ENCODE measurements at places on chromosomes 2 and 18.

DNA sequence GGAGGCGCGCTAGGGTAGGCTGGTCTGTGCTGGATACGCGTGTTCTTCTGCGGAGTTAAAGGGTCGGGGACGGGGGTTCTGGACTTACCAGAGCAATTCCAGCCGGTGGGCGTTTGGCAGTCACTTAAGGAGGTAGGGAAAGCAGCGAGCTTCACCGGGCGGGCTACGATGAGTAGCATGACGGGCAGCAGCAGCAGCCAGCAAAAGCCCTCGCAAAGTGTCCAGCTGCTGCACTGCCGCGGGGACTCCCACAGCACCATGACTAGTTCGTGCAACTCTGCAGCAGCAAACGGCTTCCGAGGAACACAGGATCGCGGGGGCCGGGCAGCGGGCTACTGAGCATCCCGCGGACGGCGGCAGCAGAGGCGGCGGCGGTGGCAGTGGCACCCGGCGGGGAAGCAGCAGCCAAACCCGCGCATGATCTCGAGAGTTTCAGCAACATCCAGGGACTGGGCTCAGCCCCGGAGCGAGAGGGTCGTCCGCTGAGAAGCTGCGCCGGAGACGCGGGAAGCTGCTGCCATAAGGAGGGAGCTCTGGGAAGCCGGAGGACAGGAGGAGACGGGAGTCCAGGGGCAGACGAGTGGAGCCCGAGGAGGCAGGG is 368 bp downstream of the TMEFF2 start:
- no peak for DNase-seq

GRCh38 chr2:147223119-147223518 is 621.7 kb upstream of the ACVR2A start:
- no peak for DNase-seq

- DNase-seq, result no peak
Observed at GRCh38 chr2:173187941-173188788, 112.5 kb downstream of the MAP3K20 start.

GRCh38 chr2:42095923-42096408 is 48.1 kb downstream of the PKDCC start:
- DNase-seq, result peak; percentile 77

DNA sequence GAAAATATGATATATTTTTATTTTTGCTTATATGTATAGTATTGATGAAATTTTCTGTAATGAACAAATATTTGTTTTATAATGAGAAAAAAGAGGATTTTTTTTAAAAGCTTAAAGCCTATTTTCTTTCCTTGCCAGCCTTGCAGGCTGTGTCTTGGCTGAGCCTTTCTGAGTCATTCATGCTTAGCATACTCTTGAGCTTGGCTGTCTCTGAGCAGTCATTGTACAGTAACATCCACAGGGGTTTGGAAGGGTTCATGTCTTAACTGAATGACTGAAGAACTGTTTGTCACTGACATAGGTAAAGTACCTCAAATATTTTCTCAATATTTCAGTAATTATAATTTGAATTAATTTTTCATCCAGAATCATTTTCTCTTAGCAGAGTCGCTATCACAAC is 49.3 kb downstream of the GPR39 start:
- DNase-seq, result no peak

DNA sequence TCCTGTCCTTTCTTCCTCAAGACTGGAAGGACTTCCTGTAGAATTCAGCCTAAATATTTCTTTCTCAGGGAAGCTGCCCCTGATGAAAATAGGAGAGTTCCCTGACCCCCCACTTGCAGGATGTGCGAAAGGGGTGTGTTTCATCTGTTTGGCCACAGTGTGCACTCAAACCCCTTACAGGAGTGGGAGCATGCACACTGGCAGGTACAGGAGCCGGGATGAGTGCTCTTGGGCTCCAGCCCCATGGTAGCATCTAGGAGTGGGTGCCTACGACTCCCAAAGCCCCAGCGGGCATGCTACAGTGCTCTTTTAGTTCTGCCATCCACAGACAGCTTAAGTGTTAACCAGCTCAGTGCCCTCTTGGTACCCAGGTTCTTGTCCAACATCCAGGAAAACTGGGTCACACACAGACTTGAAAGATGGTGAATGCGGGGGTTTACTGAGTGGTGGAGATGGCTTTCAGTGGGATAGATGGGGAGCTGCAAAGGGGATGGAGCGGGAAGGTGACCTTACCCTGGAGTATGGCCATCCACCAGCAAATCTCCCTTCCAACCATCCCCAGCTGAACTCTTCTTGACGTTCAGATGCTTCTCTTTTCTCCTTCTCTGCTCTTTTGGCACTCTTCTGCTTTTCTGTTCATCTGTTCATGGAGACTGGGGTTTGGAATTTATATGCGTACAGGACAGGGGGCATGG is 295.0 kb upstream of the NCKAP5 start:
- no peak for DNase-seq

- no peak for DNase-seq
Observed at GRCh38 chr2:204059016-204059415, 122.5 kb downstream of the ICOS start.

DNA sequence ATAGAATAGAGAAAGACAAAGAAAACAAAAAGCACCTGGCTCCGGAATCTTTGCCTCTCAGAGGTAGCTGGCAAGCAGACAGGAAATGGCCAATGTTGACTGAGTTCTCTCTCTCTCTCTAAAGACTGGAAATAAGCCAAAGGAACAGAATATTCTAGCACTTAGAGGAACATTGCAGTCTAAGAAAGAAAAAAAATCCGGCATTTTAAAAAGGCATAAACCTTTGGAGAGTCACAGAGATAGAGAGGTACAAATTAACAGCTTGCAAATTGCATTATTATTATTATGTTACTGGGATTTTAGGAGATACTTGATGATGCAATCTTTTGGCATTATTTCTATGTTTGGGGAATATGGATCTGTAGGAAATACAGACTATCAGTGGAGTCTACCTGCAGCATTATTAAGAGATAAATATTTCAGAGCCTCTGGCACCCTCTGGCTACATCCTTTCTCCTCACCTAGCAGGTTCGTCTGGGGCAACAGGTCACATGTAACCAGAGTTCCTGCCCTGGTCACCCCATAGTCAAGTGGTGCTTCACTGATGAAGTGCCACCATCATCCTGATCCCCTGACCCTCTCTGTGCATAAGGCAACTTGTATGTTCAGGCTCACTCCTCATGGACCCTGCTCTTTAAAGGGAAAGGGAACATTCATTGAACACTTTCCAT is 318.9 kb upstream of the ACVR2A start:
- no peak for DNase-seq

GRCh38 chr2:101415884-101416283 is 28.6 kb upstream of the CREG2 start:
- DNase-seq, result no peak

DNA sequence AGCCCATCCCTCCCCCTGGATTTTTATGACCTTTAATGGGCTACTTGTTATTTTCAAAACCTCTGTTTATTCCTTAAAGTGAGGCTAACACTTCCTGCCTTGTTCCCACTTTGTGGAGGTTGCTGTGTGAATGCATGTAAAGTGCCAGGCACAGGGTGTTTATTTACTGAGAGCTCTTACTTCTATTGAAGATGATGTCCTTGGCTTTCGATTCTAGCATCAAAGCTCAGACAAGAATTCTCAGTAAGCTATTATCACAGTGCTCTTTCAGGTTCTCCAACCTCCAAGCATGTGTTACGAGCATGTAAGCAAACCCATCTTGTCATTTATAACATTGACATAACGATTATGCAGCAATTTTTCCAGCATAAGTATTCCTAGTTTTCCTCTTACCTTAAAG is 44.2 kb downstream of the DPYSL5 start:
- no peak for DNase-seq

DNA sequence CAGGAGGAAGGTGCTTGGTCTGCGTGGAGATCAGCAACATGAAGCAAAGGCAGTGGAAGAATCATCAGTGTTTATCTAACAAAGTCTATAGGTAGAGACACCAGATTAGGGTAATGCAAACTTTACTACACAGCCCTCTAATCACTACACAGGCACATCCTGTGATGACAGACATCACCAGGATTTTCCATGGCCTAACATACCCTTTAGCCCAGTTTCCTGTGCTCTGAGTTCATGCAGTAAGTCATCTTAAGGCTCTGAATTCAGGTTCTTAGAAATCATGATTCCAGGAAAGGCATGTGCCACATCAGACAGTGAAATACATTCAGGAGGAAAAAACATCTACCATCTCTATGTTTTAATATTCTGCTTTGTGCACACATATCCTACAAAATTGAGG is 708.5 kb upstream of the SLC8A1 start:
- DNase-seq, result no peak

DNA sequence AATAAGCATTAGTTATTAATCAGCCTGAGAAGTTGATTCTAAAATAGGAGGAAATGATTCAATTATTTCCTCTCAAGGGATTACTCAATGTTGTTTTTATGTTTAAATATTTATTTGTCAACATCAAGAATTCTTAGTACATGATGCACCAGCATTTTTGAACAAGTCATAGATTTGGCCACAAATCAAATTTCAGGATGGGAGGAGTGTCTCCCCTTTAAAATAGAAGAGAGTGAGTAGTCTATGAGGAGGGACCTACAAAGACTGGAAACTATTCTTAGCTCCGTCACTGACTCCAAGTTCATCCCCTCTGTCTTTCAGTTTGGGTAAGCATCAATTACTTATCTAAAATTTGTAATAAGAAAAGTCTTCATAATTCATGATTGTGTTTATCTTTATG is 18.6 kb upstream of the IL18R1 start:
- DNase-seq, result no peak

- no peak for DNase-seq
Observed at GRCh38 chr2:178863856-178864620, 56.8 kb upstream of the TTN start.

GRCh38 chr2:165561516-165561915 is 92.0 kb downstream of the CSRNP3 start:
- DNase-seq, result no peak

- no peak for DNase-seq
Observed at GRCh38 chr2:30867385-30867784, 60.1 kb upstream of the CAPN13 start.

GRCh38 chr2:78721355-78722033 is 304.0 kb upstream of the REG3G start:
- DNase-seq, result no peak

GRCh38 chr2:174760845-174761473 is 3.3 kb downstream of the CHRNA1 start:
- DNase-seq, result no peak

GRCh38 chr2:66013456-66013855 is 421.5 kb upstream of the MEIS1 start:
- DNase-seq, result no peak

DNA sequence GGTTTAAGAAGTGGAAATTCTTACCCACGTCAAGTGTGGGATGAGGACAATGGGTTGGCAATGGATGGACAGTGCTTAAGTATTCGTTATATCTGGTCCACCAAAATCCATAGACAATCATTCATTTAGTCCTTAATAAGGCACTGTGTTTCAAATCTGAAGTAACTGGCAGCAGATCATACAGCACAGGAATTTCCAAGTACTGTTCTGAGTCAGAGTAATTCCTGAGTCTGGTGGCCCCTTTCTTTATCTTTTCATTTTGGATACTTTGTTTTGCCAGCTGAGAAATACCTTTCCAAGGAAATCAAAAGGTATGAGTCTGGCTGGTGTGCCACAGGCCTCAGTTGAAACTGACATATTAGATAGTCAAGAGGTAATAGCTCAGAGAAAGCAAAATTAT is 31.4 kb upstream of the CCDC102B start:
- DNase-seq, result no peak

- no peak for DNase-seq
Observed at GRCh38 chr2:232571026-232571474, 20.6 kb downstream of the EIF4E2 start.

DNA sequence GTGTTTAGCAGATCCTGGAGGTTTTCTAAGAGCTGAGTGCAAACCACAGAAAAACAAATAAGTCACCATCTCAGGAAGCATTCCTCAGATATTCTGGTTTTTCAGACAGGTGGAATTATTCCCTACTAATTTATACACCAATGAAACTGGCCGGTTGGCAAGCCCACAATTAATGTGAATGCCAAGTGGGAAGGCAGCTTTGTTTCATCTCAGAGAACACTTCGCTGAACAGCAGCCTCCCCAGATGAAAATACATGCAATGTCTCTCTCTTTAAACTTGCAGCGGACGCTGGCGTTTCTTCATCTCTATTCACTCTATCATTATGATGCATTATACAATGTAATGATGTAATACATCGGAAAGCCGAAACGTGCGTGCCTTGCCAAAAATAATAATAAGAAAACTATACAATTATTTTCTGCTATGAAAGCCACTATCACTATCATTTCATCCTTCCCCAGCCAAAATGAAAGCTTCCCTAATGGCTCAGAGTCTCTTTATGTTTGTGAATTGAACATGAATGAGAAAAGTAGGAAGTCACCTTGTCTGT is 649.4 kb downstream of the BCL11A start:
- DNase-seq, result no peak

DNA sequence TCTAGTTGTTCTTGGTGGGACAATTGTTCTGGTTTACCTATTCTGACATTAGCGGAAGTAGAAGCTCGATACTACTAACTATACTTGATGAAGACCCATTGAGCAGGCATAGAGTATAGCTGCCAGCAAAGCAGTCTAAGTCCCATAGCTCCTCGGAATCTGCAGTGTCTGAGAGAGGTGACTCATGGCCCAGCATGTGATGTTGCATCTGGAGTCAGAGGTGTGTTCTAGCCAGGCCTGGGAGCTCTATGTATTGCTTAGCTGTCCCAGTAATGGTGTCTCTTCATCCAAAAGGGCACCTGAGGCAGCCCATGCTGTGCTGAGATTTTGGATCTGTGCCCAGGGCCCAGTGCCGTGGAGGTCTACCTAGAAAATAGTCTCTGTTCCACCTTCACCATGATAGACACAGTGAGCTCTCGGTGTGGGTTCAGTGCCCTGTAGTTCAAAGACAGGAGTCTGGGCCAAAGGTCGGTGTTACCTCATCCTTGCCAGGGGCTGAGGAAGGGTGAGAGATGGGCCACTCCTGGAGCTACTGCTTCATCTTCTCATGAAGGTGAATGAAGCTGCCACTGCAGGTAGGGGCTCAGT is 47.3 kb downstream of the MEX3C start:
- peak; percentile 22 for DNase-seq

GRCh38 chr2:173407646-173408045 is 53.0 kb downstream of the CDCA7 start:
- DNase-seq, result no peak

- DNase-seq, result peak; percentile 28
Observed at GRCh38 chr2:159124441-159124911, 156.0 kb downstream of the TANC1 start.

- DNase-seq, result no peak
Observed at GRCh38 chr2:177692042-177692782, 299.6 kb downstream of the AGPS start.

All from activated CD8-positive, alpha-beta memory T cell treated with anti-CD3 and anti-CD28 coated beads, Interleukin-2, amount 50 U/mL, for 4 hours (primary cell).